ENCODE measurements at places on chromosomes 11 and 22. TPM values are rescaled to one million over a fixed set of nuclear protein-coding genes. Genes with fewer than 3 reads are reported as not detected.

The GRM5 gene
- total RNA-seq = not detected

The TOMT gene
- not detected for total RNA-seq

The MOV10L1 gene
- not detected for total RNA-seq

The HSPA8 gene
- total RNA-seq = 2,453 TPM

The DEUP1 gene
- not detected for total RNA-seq

The SOX10 gene
- not detected for total RNA-seq

The TCN2 gene
- 5.1 TPM for total RNA-seq

The LIN7C gene
- 27.8 TPM for total RNA-seq

The PIH1D2 gene
- total RNA-seq = not detected
